ENCODE measurements at places on chromosomes 5 and 9.

DNA sequence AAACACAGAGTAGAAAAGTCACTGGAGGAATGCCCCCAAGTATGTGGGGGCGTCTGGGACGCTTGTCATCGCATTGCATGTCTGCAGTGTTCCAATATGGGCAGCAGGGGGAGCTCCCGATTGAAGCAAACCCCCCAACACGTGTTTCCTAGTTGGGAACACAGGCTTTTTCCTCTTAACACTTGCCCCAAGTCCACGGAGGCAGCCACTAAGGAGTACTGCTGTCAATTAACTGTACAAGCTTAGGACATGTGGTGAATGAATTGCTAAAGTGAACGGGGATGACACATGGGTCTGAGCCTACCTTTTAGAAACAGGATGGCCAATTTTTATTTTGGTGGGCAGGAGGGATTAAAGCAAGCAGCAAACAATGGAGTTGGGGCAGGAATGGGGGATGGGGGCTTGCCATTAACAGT is 2.2 kb downstream of the GABRB2 start:
- no peak for DNase-seq

- no peak for DNase-seq
These were observed 401.4 kb downstream of the PSAT1 start for GRCh38 chr9:78698371-78698770.

DNA sequence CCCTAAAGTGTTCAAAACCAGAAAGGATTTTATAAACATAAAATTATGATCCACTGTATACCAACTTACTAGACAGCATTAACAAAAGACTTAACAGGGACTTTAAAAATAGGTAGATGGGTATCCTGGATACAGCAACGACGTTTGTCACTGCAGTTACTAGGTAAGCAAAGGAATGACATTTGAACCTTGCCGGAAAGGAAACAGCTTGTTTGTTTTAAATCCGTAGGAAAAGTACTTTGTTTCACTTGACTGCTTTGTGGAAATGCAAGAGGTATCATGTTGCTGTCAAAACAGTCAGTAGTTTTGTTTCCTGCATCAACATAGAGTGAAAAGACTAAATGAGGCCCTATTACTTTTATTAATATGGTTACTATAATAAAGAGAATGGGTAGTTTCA is 122.9 kb downstream of the CDC42SE2 start:
- no peak for DNase-seq

DNA sequence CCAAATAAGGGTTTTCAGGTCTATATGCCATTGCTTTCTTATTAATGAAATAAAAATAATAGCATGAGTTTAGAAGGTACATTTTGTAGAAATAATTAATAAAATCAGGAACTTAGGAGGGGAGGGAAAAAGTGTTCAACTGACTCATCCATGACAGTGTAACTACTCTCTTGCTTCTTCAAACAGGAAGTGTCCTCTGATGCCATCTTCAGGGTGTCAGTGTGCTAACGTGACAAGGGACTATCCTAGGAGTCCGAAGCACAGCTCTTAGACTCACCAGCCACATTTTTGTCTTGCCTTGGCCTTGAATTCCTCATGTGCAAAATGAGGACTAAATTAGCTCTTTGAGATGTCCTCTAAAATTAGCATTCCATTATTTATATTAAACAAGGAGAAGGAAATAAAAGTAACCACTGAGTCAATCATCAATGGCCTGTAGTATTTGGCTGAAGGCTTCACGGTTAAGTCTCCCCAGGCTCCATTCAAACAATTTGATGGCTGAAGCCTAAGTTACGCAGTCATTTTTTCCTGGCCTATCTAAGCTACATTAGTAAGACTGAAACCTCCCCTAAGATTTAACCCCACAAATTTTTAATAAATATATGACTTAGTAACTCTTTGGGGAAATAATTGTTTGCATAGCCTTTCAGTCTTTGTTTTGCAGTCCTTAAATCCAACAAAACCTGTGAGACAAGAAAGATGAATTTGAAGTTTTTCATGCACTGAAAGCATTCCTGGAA is 151.1 kb downstream of the ARL15 start:
- DNase-seq: no peak

GRCh38 chr9:114206221-114206789 is 51.0 kb downstream of the COL27A1 start:
- DNase-seq: no peak

- no peak for DNase-seq
These were observed 48.8 kb upstream of the FBN2 start for GRCh38 chr5:128586848-128587247.

- no peak for DNase-seq
These were observed 935 bp upstream of the ZNF367 start for GRCh38 chr9:96418920-96419690.

DNA sequence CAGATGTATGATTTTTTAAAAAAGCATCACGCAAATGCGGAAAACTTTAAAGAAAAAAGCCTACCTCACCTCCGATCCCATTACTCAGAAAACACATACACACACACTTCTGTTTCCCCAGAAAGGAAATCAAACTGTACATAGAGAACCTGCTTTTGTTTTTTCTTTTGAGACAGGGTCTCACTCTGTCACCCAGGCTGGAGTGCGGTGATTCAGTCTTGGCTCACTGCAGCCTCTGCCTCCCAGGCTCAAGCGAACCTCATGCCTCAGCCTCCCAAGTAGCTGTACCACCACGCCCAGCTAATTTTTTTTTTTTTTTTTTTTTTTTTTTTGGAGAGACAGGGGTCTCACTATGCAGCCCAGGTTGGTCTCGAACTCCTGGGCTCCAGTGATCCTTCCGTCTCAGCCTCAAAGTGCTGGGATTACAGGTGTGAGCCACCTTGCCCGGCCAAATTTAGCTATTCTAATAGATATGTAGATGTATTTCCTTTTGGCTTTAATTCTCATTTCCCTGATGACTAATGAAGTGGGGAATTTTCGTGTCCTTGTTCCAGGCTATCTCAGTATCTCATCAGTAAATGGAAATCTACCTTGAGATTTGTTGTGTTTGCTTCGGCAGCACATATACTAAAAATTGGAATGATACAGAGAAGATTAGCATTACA is 25.7 kb upstream of the EEIG1 start:
- DNase-seq: no peak

DNA sequence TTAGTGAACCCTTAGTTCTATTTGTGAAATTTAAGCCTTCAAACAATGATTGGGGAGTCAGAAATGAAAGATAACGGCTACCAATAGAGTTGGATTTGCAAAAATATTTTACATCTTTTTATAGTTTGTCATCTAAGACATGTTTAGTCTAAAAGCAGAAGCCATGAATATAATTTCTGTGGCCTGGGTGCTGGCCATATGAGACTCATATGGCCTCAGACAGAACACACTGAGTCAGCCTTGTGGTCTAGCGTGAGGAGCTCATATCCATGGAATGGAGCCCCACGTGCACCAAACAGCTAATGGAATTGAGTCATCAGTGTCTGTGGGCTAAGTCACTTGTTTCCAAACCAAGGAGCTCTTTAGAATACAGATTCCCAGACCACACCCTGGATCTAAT is 240.7 kb upstream of the NREP start:
- no peak for DNase-seq

GRCh38 chr9:119533504-119533903 is 164.3 kb upstream of the BRINP1 start:
- DNase-seq: no peak

DNA sequence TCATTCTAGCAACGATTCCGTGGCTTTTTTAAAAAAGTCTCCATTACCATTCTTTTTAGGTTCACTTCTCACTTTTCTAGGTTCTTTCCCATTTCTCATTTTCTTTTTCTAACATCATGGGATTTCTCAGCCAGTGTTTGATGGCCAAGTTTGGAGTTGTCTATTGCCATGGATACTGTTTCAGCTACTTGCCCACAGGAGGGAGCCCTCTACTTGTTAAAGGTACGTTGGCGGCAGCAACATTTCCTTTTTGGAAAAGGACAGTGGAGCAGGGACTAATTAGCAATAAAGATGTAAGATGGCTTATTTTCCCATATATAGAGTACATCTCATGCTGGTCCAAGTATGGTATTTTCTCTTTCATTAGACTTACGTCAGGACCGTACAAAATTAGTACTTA is 2257.5 kb upstream of the C9orf72 start:
- DNase-seq: no peak

GRCh38 chr9:137028263-137029057 is 423 bp upstream of the ABCA2 start:
- peak; percentile 46 for DNase-seq

DNA sequence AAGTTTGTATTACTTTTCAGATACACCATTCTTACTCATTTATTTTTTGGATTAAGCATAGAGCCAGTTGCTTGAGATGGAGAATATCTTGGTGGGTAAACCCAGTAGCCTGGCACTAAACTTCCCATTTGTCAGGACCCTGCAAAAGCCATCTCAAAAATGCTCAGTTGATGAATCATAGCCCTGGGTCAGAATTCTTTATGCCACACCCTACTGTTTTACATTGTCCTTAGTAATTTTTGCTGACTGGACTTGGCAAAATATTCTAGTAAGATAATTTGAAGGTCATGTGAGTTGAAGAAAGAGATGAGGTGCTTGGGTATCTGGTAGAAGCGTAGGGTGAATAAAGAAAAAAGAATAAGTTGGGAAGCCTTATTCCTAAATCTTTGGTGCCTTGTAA is 50.7 kb downstream of the C7 start:
- DNase-seq: no peak

DNA sequence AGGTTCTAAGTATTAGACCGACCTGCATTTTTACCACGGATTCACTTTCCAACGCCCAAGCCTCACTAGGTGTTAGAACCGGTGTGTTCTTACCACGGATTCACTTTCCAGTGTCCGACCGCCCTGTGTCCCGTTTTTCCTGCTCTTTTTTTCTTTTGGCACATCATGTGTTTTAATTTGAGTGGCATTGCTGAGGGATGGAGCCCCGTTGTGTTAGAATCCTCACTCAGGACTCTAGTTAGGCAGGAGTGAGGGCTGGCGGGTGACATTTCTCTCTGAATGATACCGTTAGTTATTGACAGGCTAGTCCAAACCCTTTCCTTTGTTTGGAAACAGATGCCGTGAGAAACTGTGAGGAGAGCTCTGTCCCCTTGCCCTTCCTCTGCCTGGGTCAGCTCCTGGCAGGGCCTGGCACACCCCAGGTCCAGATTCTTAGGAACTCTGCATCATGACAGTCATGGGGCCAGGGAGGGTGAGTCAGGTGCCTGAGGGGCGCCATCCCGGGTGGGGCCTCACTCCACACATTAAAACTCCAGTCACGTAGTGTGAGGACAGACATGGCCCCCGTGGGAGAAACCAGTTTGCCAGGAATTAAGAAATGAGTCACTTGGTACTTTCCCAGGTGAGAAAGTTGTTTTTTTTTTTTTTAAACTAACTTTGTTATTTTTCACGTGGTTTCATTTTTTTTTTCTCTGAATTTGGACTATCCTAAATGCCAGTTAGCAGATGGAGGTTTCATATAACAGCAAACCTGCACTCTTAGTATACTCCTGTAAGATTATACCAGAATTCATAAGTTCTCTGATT is 15.8 kb downstream of the EXOC3 start:
- no peak for DNase-seq

Measured in stimulated activated CD8-positive, alpha-beta memory T cell treated with anti-CD3 and anti-CD28 coated beads, Interleukin-2, amount 100 ng/mL, for 1 hour (primary cell).